ENCODE measurements at places on chromosomes 16 and 17.

GRCh38 chr16:65312795-65313194 lies 190.9 kb upstream of the CDH11 start:
- H3K36me3 ChIP-seq: no peaks in the 10 kb centered on the region
- no peaks in the 10 kb centered on the region for H3K4me1 ChIP-seq
- no peak overlapping the region for H3K27ac ChIP-seq
- no peak for DNase-seq
- no peaks in the 10 kb centered on the region for H3K27me3 ChIP-seq

DNA sequence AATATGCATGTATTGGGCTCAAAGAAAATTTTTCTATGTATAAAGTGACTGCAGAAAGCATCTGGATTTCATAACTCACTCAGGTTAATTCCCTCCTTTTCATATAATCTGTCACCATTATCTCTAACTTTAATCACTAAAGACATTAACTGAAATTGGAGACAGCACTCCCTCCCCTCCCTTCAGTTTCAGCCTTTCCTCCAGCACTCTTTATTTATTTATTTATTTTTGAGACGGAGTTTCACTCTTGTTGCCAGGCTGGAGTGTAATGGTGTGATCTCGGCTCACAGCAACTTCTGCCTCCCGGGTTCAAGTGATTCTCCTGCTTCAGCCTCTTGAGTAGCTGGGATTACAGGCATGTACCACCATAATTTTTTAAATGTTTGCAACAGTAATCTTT lies 43.1 kb downstream of the CDH8 start:
- H3K36me3 ChIP-seq: no peaks in the 10 kb centered on the region
- H3K4me3 ChIP-seq: no peak overlapping the region
- H3K27me3 ChIP-seq: no peaks in the 10 kb centered on the region
- H3K4me1 ChIP-seq: no peaks in the 10 kb centered on the region

GRCh38 chr17:40417609-40418427 lies at the start of gene TOP2A:
TOP2A (minus strand) TSS chr17:40417896; CDS start chr17:40417791, 105 bp downstream.
- H3K4me3 ChIP-seq: peak within 1 kb of the TSS; percentile 87
- peak; percentile 100 for DNase-seq
- H3K27me3 ChIP-seq: no peaks in the 10 kb centered on the region
- peak within 1 kb of the TSS; percentile 98 for H3K27ac ChIP-seq

DNA sequence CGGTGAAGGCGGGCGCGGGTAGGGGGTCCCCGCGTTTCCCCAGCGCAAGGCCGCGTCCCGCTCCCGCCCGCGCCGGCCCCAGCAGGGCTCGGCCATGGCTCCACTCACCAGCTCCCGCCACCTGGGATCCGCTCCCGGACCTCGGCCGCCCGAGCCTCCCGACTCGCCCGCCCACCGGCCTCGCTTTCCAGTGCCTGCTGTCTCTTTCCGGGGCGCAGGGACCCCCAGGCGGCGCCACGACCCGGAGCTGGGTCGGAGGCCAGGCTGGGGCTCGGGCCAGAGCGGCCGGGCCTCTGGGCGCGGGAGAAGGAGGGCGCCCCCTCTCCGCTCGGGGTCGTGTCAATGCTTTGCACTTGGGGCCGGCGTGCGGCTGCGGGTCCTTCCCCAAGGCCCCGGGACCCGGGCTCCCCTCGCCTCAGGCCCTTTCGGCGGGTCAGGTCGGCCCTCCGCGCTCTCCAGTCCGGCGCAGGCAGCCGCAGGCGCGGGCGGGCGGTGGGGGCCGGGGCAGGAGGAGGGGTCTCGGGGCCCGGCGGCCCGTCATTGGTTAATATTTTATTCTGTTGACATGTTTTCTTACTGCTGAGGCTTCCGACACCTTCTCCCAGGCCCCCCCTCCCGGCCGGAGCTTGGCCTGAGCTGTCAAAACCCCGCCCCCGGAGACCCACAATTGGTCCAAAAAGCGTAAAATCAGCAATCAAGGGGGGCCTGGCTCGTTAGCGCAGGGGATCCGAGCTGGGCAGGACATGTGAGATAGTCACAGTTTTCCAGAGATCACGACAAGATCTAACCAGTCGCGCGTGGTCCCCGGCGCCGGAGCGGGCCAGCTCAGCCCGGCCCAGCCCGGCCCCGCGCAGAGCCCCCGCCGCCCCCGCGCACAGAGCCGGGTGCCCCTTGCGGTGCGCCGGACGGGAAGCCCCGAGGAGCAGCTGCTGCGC lies at the start of gene TBX2:
Gene TBX2 (plus strand): TSS at position 713 of the 935 bp plus-strand sequence. CDS start 334 bp downstream, outside the sequence.
- no peak within 1 kb of the TSS for H3K27ac ChIP-seq
- H3K4me1 ChIP-seq: no peaks in the 10 kb centered on the region
- no peaks in the 10 kb centered on the region for H3K27me3 ChIP-seq
- no peaks in the 10 kb centered on the region for H3K36me3 ChIP-seq
- H3K4me3 ChIP-seq: no peak within 1 kb of the TSS

DNA sequence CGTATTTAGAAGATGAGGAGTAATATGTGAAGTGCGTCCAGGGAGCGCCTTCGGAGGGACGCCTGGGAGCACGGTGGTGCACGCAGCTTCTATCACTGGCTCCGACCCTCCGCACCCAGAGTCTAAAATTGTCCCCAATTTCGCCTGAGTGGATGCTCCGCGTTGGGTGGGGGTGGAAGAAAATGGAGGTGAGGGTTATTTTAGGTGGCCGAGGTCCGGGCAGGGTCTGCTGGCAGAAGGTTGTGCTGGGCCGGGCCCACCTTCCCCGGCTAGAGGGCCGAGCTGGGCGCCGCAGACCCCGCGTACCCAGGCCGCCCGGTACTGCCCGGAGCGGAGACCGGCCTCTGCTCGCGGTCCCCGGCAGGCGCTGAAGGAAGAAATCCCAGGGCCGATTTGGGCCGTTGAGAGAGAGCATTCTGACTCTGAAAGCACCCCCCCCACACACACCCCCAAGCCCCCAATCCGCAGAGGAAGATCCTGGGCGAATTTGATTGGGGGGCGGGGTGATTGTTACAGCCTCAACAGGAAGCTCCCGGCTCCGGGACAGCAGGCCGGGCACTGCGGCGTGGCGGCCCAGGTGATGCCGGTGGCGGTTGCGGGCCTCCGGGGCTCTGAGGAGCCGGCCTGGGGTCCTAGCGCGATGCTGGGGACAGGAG lies 3.0 kb downstream of the BAHCC1 start:
- H3K27me3 ChIP-seq: peaks cover 87% of the 10 kb centered on the region
- H3K4me3 ChIP-seq: no peak overlapping the region
- H3K27ac ChIP-seq: no peak overlapping the region
- peak; percentile 11 for DNase-seq

- H3K27me3 ChIP-seq: no peaks in the 10 kb centered on the region
- H3K4me1 ChIP-seq: no peaks in the 10 kb centered on the region
- peaks cover 68% of the 10 kb centered on the region for H3K36me3 ChIP-seq
- DNase-seq: no peak
Observed at GRCh38 chr16:4461250-4462085, 13.0 kb downstream of the NMRAL1 start.

- H3K4me3 ChIP-seq: no peak overlapping the region
- no peaks in the 10 kb centered on the region for H3K4me1 ChIP-seq
- DNase-seq: no peak
Observed at GRCh38 chr16:2768403-2769089, 8.5 kb downstream of the ELOB start.

DNA sequence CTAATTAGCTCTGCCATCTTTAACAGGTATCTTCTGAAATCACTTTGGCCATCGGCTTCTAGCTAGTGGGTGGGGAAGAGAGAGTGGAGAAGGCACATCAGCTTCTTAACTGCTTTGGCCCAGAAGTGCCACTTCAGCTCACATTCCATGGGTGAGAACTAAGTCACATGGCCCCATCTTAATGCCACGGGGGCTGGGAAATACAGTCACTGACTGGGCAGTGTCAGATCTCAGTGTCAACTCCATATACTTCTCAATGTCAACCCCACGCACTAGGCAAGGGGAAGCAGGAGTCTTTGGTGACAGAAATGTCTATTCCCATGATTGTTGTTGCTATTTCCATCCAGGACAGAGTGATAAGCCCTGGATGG lies 29.4 kb downstream of the CCR7 start:
- peak overlapping the region; percentile 81 for H3K27ac ChIP-seq
- H3K4me3 ChIP-seq: no peak overlapping the region
- no peaks in the 10 kb centered on the region for H3K27me3 ChIP-seq

DNA sequence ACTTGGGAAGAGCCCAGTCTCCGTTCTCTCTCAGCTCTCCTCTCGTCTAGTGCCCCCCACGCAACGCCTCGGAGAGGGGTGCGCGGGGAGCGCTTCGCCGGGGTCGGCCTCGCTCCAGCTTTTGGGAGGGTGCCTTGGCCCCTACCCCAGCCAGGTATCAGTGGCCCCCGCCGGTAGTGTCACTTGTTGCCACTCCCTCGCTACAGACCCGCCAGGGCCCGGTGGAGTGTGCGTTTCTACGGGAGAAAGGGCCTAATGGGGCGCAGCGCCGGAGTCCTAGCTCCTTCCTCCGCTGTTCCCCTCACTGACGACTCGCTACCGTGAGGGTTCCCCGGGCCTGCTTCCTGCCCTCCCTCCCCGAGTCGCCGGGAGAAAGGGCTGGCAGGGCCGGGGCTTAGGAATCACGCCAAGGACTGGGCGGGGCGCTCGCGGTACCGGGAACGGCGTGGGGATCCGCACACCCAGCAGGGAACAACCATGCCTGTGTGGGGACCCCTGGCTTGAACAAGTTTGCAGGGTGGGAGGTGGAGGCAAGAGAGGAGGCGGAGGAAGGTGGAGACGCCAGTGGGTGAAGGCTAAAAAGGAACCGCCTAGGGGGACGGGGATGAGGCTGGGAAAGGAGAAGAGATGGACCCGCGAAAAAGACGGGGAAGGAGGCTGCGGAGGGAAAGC lies 997 bp upstream of the CDH11 start:
- no peak overlapping the region for H3K4me3 ChIP-seq
- no peak for DNase-seq
- no peak overlapping the region for H3K27ac ChIP-seq
- no peaks in the 10 kb centered on the region for H3K27me3 ChIP-seq
- H3K36me3 ChIP-seq: no peaks in the 10 kb centered on the region
- no peaks in the 10 kb centered on the region for H3K4me1 ChIP-seq

- H3K27me3 ChIP-seq: no peaks in the 10 kb centered on the region
- no peak overlapping the region for H3K4me3 ChIP-seq
- H3K27ac ChIP-seq: no peak overlapping the region
- no peaks in the 10 kb centered on the region for H3K36me3 ChIP-seq
- H3K4me1 ChIP-seq: no peaks in the 10 kb centered on the region
Observed at GRCh38 chr17:8101721-8102120, 14.2 kb upstream of the ALOX12B start.

All from DND-41 (cell line).